ENCODE measurements at places on chromosomes 5 and 9.

DNA sequence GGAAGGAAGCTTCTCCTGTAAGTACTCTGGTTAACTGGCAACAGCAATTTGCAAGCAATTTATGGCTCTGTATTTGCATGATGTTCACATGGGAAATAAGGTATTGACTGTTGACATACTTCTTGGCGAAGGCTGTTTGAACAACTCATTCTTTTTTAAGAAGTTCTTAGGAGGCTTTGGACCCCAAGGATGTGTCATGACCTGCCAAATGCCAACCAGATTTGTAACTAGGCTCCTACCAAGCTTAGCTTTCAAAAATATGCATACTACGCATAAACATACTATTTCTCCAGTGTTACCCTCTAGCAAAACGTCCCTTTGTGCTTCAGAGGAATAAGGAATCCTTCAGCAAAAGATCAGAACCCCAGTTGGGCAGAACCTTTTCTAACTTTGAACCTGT, 165.2 kb upstream of the MSX2 start:
- DNase-seq: no peak

DNA sequence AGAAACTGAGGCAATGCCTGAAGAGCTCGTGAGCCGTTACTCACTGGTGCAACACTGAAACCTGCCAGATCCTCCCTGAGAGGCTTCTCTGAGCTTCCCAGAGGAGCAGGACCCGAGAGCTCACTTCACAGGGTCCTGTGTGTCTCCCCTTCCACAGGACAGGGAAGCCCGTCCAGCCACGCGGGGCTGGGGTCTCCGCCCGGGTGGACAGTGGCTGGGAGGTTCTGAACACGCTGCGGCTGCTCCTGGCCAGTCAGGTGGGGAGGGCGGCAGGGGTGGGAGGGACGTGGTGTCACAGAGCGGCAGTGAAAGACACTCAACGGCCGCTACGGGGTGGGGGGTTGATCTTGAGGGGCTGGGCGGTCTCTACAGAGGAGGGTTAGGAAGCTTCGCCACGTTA, 290 bp upstream of the ZDHHC11 start:
- no peak for DNase-seq

GRCh38 chr5:79464695-79465332, 49.1 kb downstream of the HOMER1 start:
- no peak for DNase-seq

DNA sequence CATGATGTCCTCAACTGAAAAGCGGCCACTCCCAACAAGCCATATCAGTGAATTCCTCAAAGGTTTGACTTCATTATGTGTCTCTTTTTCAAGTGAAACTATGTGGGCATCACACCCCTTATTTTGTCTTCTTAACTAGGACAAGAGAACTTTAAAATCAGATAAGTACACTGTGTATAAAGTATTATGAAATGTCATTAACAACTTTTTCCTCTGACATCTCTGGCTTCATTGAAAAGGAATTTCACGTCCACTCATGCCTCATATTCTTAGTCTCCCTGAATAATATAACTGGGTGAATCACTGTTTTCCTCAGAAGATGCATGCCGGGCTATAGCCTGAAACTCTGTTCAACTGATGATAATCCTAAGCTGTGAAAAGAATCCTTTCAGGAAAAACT, 415.8 kb downstream of the ACTL7B start:
- no peak for DNase-seq

- DNase-seq: no peak
These were observed 179.0 kb upstream of the CDH9 start for GRCh38 chr5:27217155-27217956.

- no peak for DNase-seq
These were observed 1091.6 kb downstream of the PTPRD start for GRCh38 chr9:9521033-9521779.

- no peak for DNase-seq
These were observed 52.3 kb downstream of the CAST start for GRCh38 chr5:96714450-96714849.

GRCh38 chr9:108751369-108751768, 104.4 kb downstream of the ACTL7B start:
- DNase-seq: no peak

- DNase-seq: no peak
These were observed 68.8 kb upstream of the ABL1 start for GRCh38 chr9:130766021-130766926.

GRCh38 chr5:139930406-139930805, 112.7 kb downstream of the NRG2 start:
- no peak for DNase-seq

- DNase-seq: no peak
These were observed 546.3 kb downstream of the EBF1 start for GRCh38 chr5:158553195-158553961.

DNA sequence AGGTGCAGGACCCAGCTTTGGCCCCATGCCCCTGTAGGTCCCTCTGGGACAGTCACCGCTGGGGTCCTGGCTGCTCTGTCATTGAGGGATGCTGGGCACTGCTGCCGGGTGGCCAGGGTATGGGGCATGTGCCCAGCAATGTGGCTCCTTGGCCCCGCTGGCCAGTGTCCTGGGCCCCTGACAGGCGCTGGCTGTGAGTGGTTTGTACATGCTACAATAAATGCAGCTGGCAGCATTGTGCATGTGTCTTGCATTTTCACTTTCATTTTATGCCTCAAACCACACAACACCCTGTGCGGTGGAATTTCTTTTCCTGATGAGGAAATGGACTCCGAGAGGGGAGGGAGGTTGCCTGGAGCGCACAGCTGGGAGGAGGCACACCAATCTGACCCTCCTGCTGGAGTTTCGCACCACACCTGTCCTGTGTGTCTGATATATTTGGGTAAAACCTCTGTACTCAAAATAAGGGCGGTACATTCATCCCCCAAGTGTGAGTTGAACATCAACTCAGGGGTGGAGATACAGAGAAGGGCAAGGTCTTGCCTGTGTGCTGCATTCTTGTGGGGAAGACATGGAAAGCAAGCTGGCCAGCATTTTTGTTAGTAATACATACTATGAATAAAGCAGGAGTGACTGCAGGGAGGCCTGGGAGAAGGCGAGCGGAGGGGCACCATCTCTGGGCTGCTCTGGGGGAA, 11.7 kb downstream of the TSPAN17 start:
- DNase-seq: no peak

GRCh38 chr9:98881836-98882568, 61.7 kb upstream of the COL15A1 start:
- no peak for DNase-seq
